RWPE2 (cell line): ENCODE measurements at places on chromosomes 7 and 10.
A peak's percentile ranks its signal among the peaks of the same experiment; 100 is the strongest.

DNA sequence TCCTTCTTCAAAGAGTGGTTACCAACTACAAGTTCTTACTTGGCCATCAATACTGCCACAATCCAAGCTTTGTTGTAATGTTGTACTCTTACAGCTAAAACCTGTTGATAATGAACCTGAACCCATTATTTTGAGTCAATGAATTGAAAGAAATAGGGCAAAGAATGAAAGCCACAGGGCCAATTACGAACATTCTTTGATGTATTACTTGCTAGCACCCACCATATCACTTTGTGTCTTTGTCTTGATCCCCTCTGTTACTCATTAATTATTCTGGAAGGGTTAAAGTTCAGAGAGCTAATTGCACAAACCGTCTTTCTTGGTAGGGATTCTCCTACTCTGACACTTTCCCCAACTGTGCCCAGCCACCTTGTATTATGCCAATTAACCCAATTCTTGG lies 53.2 kb upstream of the TFEC start:
- peaks cover 6% of the 10 kb centered on the region for H3K27me3 ChIP-seq
- H3K4me1 ChIP-seq: no peaks in the 10 kb centered on the region
- no peak overlapping the region for H3K27ac ChIP-seq
- DNase-seq: no peak

DNA sequence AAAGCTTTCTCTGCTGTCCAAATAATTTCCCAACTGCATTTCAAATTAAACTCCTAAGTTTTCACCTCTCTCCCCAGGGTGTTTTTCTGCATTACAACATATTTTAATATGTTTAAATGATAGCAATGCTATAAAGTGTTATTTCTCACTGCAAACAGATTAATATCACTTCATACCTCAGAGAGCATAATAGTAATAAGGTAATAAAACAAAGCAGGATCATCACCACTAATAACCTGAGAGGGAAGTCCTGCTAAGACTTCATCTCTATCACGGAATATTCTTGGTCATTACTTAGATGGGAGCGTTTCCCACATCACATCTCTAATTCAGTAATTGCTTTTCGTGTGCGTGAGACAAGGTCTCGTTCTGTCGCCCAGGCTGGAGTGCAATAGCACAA lies 168.8 kb downstream of the PARD3 start:
- no peak overlapping the region for H3K4me3 ChIP-seq
- no peak overlapping the region for H3K27ac ChIP-seq
- H3K27me3 ChIP-seq: no peaks in the 10 kb centered on the region
- no peaks in the 10 kb centered on the region for H3K4me1 ChIP-seq
- no peak for DNase-seq

- peaks cover 79% of the 10 kb centered on the region for H3K4me1 ChIP-seq
- no peak overlapping the region for H3K4me3 ChIP-seq
- peaks cover 37% of the 10 kb centered on the region for H3K36me3 ChIP-seq
- DNase-seq: no peak
These were observed 69.8 kb downstream of the CDK6 start for GRCh38 chr7:92766461-92767003.

GRCh38 chr7:151699147-151699927 lies 177.6 kb downstream of the PRKAG2 start:
- DNase-seq: no peak
- no peak overlapping the region for H3K27ac ChIP-seq
- no peaks in the 10 kb centered on the region for H3K36me3 ChIP-seq
- peaks cover 25% of the 10 kb centered on the region for H3K4me1 ChIP-seq
- H3K4me3 ChIP-seq: no peak overlapping the region

GRCh38 chr7:83870515-83870914 lies 221.6 kb upstream of the SEMA3E start:
- no peaks in the 10 kb centered on the region for H3K36me3 ChIP-seq
- no peak overlapping the region for H3K4me3 ChIP-seq
- H3K27ac ChIP-seq: no peak overlapping the region
- no peaks in the 10 kb centered on the region for H3K27me3 ChIP-seq
- DNase-seq: no peak

- H3K4me1 ChIP-seq: peaks cover 63% of the 10 kb centered on the region
- peak overlapping the region; percentile 94 for H3K27ac ChIP-seq
- H3K4me3 ChIP-seq: no peak overlapping the region
- no peaks in the 10 kb centered on the region for H3K27me3 ChIP-seq
- no peak for DNase-seq
These were observed 48.7 kb downstream of the CAV1 start for GRCh38 chr7:116573541-116573940.

- H3K27ac ChIP-seq: no peak overlapping the region
- no peaks in the 10 kb centered on the region for H3K36me3 ChIP-seq
- H3K4me1 ChIP-seq: no peaks in the 10 kb centered on the region
- H3K27me3 ChIP-seq: no peaks in the 10 kb centered on the region
- no peak overlapping the region for H3K4me3 ChIP-seq
These were observed 126.7 kb upstream of the CALN1 start for GRCh38 chr7:72538856-72539255.

DNA sequence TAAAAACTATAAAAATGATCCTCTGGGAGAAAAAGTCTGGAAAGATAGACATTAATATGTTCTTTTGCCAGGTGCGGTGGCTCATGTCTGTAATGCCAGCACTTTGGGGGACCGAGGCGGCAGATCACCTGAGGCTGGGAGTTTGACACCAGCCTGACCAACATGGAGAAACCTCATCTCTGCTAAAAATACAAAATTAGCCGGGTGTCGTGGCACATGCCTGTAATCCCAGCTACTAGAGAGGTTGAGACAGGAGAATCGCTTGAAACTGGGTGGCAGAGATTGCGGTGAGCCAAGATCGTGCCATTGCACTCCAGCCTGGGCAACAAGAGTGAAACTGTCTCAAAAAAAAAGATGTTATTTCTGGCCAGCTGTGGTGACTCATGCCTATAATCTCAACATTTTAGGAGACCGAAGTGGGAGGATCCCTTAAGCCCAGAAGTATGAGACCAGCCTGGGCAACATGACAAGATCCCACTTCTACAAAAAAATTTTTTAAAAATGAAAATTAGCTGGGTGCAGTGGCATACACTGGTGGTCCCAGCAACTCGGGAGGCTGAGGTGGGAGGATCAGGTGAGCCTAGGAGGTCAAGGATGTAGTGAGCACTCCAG lies 101.9 kb upstream of the LRRN3 start:
- H3K36me3 ChIP-seq: no peaks in the 10 kb centered on the region
- no peak for DNase-seq
- H3K27me3 ChIP-seq: no peaks in the 10 kb centered on the region
- H3K4me1 ChIP-seq: no peaks in the 10 kb centered on the region

GRCh38 chr10:95246582-95247051 lies 44.2 kb downstream of the PDLIM1 start:
- H3K36me3 ChIP-seq: peaks cover 81% of the 10 kb centered on the region
- DNase-seq: no peak
- peak overlapping the region; percentile 86 for H3K27ac ChIP-seq

DNA sequence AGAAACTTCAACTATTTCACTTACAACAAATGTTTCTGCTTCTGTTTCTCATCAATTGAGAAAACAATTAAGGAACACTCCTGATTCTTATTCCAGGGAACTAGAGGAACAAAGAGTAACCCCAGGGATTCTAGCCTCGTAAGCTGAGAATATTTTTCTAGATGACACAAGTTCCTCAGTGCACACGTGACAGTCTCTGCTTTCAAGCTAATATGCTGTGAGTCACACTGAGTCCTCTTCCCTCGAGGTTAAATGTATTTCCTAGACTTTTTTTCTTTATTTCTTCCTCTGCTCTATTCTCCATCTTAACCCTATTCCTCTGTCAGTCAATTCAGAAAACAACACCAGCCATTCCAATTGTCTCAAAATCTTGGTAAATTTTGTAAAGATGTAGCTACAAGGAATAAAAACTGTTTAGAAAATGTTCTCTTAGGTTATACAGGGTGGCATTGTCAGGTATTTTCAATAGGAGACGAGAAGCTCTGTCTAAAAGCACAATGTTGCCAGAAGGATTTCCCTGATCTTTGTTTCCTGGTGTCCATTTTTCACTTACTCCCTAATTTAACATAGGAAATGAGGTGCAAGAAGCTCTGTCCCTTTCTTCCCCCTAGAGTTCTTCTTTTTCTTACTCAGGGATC lies 5.8 kb upstream of the C1GALT1 start:
- H3K36me3 ChIP-seq: no peaks in the 10 kb centered on the region
- H3K4me1 ChIP-seq: peaks cover 36% of the 10 kb centered on the region
- H3K27ac ChIP-seq: peak overlapping the region; percentile 93
- no peak for DNase-seq
- H3K4me3 ChIP-seq: no peak overlapping the region
- no peaks in the 10 kb centered on the region for H3K27me3 ChIP-seq

- H3K4me1 ChIP-seq: no peaks in the 10 kb centered on the region
- no peak for DNase-seq
- H3K4me3 ChIP-seq: no peak overlapping the region
- H3K27me3 ChIP-seq: no peaks in the 10 kb centered on the region
These were observed 10.0 kb upstream of the CRYGN start for GRCh38 chr7:151449990-151450389.

- no peaks in the 10 kb centered on the region for H3K4me1 ChIP-seq
- H3K27me3 ChIP-seq: no peaks in the 10 kb centered on the region
- H3K27ac ChIP-seq: no peak overlapping the region
- no peak overlapping the region for H3K4me3 ChIP-seq
- H3K36me3 ChIP-seq: no peaks in the 10 kb centered on the region
- DNase-seq: no peak
These were observed 11.6 kb downstream of the NKX6-2 start for GRCh38 chr10:132774181-132774901.

GRCh38 chr7:44046321-44047061 lies 2.0 kb downstream of the DBNL start:
- DNase-seq: no peak
- peaks cover 49% of the 10 kb centered on the region for H3K36me3 ChIP-seq
- no peaks in the 10 kb centered on the region for H3K4me1 ChIP-seq
- H3K27me3 ChIP-seq: no peaks in the 10 kb centered on the region
- no peak overlapping the region for H3K27ac ChIP-seq

DNA sequence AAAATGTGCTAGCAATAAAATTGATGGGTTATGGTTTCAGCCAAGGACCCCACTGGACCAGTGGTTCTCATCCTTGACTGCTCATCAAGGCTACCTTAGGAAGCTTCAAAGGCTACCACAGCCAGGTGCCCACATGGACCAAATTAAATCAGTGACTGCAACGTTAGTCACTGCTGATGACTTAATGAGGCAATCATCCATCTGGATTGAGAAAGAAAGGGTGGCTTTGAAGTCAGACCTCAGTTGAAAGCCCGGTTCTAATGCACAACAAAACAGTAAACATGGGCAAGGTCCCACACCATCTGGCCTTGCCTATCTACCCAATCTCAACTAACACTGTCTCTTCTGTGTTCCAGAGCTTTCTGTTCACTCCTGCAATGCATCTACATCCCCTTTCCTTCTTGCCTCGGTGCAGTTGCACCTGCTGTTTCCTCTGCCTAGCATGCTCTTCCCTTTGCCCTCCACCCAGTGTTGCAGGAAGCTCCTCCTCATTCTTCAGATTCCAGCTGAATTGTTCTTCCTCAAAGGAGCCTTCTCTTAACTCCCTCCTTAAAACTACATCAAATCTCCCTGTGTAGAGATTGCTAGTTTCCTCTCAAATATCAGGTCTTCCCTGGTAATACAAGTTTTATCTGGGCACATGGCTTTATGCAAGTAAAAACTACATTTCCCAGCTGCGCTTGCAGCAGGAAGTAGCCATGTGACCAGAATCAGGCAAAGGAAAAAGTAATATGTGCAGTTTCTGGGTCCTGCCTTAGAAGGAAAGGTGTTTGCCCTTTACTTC lies 10.3 kb upstream of the KCNK18 start:
- DNase-seq: no peak
- no peaks in the 10 kb centered on the region for H3K27me3 ChIP-seq
- no peaks in the 10 kb centered on the region for H3K36me3 ChIP-seq
- H3K27ac ChIP-seq: peak overlapping the region; percentile 66
- peaks cover 19% of the 10 kb centered on the region for H3K4me1 ChIP-seq

DNA sequence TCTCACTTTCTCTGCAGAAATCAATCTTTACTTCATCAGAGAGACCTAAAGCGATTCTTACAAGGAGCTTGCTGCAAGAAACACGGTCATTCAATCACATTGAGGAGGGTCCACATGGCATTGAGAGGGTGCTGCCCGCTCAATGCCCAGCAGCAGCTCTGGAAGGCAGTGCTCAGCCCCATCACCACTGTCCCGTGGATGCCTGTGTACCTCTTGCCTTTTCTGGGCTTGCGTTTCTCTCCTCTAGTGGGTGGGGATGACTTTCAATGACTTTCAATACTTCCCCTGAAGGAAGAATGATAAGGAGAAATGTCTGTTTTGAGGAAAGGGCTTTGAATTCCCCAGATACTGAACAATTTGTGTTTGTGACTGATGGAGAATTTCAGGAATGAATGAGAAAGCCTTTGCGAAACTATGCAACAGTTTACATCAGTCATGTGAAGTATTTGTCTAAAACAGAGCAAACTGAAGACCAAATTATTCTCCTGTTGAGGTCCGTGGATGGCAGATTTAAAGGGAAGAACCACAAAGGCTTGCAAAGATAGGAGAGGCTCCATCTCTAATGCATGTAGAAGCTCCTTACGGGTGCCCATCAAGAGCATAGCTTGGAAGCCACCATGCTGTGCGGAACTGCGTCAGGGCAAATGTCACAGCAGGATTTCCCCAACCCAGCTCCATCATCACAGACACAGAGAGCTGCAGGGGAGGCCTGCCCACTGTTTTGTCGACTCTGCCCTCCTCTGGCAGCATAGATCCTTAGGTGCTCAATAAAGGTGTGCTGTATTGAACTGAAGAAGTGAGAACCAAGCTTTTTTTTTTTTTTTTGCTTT lies 6.6 kb upstream of the ZNF22 start:
- H3K4me1 ChIP-seq: no peaks in the 10 kb centered on the region
- no peak for DNase-seq
- H3K27ac ChIP-seq: no peak overlapping the region
- no peaks in the 10 kb centered on the region for H3K27me3 ChIP-seq
- no peaks in the 10 kb centered on the region for H3K36me3 ChIP-seq

- no peak overlapping the region for H3K4me3 ChIP-seq
- H3K27ac ChIP-seq: no peak overlapping the region
- no peaks in the 10 kb centered on the region for H3K4me1 ChIP-seq
- no peaks in the 10 kb centered on the region for H3K36me3 ChIP-seq
These were observed 118.4 kb downstream of the PLPP4 start for GRCh38 chr10:120575411-120575810.

DNA sequence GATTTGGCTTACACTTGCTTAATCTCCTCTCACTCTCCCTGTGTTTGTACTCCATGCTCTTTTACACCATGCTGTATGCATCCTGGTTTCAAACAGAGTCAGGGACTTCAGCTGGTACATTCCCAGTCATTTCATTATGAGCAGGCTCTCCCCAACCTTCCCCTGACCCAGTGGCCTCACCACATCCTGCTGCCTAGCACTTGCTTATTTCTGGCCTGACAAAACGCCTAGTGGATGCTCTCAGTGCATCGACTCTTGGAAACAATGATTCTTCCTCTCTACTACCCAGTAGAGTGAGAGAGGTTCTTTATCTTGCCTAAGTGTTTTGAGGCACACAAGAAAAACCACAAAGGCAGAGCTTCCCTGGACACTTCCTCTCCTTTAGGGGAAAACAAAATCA lies 63.4 kb downstream of the CAV1 start:
- H3K27me3 ChIP-seq: no peaks in the 10 kb centered on the region
- no peaks in the 10 kb centered on the region for H3K36me3 ChIP-seq
- peaks cover 25% of the 10 kb centered on the region for H3K4me1 ChIP-seq
- no peak overlapping the region for H3K4me3 ChIP-seq
- peak overlapping the region; percentile 74 for H3K27ac ChIP-seq
